Stimulated activated CD4-positive, alpha-beta T cell treated with anti-CD3 and anti-CD28 coated beads, Interleukin-15, amount 100 ng/mL, for 1 hour (primary cell): ENCODE measurements at places on chromosomes 12 and 14.

DNA sequence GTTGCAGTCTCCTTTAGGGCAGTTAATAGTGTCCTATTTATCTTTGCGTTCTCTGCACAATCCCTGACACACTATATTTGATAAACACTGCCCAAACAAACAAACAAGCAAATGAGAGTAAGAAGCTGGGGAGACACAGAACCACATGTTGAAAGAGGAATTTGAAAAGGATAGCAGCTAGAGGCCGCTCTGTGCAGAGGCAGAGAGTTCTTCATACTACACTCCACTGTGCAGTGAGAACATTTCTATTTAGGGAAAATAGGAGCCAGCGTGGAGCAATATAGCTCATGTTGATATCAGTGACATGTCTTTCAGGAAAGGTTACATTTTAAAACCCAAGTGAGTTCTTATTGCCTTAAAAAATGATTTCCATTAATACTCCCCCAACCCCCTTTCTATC is 140.3 kb upstream of the SEL1L start:
- DNase-seq: no peak

GRCh38 chr12:52860102-52860823 is 11.5 kb upstream of the KRT78 start:
- no peak for DNase-seq

GRCh38 chr12:75623631-75624154 is 112.3 kb upstream of the KRR1 start:
- no peak for DNase-seq

- DNase-seq: no peak
These were observed 2.3 kb upstream of the GLIPR1 start for GRCh38 chr12:75478116-75478794.

GRCh38 chr14:63782683-63783389 is 55.0 kb upstream of the SGPP1 start:
- DNase-seq: no peak

DNA sequence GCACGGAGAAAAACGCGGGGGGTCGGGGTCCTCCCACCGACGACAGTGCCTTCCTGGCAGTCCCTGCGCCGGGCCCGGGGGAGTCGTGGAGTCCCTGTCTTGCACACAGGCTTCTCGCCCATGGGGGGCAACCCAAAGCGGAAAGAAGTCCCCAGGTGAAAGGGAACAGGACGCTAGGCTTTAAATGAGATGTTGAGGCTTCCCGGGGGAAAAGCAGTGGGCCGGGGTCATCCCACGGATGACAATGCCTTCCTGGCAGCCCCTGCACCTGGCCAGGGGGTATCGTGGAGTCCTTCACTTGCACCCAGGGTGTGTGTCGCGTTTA is 162.9 kb upstream of the ALG10B start:
- no peak for DNase-seq

DNA sequence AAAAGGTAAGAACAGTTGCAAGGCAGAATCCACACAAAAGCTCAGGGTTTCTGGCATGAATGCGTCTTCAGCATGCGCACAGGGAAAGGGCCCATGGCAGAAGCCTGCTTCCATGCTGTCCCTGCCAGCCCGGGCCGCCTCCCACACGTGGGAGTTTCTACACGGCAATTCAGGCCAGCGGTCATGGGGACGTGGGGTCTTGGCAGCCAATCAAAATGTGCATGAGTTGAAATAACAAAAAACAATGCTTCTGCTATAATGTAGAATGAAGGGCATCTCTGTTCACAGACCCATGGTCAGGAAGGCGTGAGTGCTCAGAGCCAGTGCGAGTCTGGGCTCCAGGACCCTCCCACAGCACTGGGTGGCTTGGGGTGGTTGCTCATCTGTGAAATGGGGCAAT is 28.6 kb downstream of the AMN start:
- no peak for DNase-seq
